ENCODE measurements at places on chromosomes 12 and 14.

GRCh38 chr12:130862161-130862560 lies 9.7 kb upstream of the RAN start:
- no peak for DNase-seq

- no peak for DNase-seq
Observed at GRCh38 chr14:80493620-80494019, 282.3 kb upstream of the DIO2 start.

- no peak for DNase-seq
Observed at GRCh38 chr12:28776913-28777422, 372.1 kb upstream of the FAR2 start.

GRCh38 chr12:946212-946611 lies 3.3 kb downstream of the RAD52 start:
- no peak for DNase-seq

DNA sequence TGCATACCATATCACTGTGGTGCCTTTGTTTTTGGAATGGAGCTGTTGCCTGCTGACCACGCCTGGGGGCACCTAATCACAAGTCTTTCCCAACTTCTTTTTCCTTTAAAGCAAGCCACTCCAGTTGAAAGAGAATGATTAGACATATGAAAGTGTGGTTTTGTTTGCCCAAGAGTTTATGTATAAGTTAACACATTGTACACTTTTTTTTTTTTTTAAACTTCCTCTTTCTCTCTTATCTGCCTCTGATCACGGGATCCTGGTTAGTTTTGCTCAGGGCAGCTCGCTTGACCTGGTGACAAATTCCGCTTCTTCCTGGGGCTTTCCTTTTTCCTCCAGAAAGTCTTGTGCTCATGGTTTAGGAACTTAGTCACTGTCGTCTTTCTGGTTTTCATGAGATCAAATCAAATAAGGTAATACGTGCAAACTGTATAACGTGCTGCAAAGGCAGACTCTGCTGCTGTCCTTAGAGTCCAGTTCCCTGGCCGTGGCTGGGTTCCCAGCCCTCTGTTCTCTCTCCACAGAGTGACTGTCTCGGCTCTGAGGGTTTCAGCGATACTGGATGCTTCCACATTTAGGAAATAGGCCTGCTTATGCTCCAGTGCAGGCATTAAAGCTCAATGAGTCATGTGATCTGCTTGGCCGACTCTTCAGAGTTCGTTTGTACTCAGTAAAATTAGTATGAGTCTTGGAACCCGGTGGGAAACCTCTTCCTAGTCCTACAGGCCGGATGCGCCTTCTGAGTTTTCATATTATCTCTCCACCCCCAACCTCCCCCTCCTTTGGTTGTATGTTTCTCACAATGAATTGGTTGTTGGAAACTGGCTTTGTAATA lies 15.2 kb downstream of the RASSF3 start:
- DNase-seq: no peak

DNA sequence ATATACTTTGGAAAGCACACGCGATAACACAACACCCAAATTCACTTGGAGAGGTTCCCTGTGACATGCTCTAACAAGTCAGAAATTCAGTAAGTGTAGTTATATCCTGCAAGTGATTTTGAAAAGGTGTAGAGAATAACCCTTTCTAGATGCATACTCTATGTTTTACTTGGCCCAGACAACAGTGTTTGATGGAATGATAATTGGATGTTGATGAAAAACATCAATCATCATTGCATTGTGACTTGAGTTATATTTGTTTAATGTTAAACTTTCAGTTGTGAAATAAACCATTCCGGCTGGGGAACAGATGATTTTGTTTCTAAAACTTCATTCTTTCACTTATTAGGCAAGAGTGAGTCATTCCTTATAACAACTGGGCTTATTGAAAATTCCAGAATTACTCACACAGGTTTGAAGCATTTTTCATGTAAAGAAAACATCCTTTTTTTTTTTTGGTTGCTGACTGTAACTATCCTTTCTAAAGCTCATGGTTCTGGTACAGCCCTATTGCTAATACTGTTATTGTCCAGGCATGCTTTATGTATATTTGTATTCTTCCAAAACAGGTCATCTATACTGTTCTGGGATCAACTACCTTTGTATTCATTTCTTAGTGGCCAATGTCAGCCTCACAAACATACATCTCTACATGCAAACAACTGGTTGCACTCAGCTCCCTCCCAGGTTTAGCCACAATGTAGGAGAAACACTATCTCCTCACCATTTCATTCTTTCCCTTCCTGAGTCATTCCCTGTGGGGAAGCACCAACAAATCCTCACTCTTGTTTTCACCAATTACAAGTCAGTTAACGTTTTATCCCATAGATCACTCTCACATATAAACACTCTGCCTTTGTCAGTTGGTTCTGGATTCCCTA lies 121.2 kb upstream of the LRIG3 start:
- DNase-seq: no peak

- DNase-seq: no peak
Observed at GRCh38 chr14:55850825-55851241, 267.4 kb upstream of the PELI2 start.

- DNase-seq: no peak
Observed at GRCh38 chr12:128853600-128854197, 421 bp downstream of the GLT1D1 start.

GRCh38 chr14:66038618-66039017 lies 447.6 kb upstream of the CCDC196 start:
- no peak for DNase-seq

DNA sequence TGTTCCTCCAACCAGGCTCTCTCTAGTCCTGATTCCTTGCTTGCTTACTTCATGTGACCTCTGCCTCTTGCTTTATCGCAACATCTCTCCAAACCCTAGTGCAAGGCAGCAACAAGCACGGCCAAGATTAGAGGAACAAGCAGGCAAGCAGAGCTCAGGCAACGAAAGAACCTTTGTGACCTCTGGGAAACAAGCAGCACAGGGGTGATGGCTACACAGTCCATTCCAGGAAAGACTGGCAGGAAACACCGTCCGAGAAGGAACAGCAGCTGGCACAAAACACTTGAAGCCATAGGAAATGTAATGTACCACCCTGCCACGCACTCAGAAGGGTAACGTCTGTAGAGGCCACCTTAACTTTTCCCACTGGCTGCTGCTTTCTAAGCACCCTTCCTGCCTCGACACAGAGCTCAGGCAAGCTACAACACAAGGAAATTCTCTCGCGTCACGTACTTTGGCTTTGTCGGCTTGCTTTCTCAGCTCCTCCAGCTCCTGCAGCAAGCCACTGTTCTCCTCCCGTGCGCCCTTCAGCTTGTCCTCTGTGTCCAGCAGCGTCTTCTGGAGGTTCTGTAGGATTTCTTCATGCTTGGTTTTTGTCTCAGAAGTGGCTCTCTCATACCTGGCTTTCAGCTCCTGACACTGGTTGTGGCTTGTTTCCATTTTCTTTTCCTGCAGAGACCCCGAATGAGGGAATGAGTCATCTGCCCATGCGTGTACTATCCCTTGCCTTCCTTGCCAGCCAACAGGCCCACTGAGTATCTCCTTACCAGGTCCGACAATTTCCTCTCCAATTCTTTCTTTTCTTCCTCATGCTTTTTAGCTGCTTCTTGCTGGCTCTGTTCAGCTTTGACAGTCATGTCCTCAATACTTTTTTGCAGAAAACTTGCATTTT lies 61.4 kb upstream of the VPS33A start:
- no peak for DNase-seq

DNA sequence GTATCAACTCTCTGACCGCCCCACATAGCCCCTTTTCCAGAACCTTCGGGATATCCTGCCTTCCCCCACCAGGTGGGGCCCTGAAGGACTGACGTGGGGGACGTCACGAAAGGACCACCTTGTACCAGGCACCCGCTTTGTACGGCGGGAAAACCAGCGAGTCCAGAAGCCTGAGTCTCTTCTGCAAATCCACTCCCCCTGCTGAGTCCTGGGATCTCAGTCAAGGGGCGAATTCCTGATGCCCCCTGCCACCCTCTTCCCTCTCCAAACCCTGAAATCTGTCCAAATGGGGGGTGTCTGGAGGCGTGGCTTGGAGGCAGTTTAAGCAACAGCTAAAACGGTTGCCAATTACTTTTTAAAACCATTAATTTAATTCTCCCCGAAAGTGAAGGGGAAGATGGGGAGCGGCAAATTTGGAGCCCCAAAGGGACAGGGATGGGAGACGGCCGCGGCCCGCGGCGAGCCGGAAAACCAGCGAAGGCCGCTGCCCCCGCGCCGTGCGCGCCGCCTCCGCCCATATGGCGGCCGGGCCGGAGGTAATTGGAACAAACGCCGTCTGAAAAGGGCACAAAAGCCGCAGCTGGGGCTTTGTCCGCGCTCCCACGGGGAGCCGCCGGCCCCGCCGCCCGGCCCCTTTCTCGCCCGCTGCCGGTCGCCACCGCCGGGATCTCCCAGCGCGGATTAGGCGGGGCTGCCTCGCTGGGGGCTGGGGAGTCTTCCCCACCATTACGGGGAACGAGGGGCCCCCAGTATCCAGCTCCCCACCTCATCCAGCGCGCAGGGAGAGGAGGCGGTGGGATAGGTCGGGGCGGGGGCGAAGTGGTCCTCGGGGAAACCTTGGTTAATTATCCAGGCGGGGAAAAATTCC lies 6.6 kb downstream of the LHX5 start:
- no peak for DNase-seq

DNA sequence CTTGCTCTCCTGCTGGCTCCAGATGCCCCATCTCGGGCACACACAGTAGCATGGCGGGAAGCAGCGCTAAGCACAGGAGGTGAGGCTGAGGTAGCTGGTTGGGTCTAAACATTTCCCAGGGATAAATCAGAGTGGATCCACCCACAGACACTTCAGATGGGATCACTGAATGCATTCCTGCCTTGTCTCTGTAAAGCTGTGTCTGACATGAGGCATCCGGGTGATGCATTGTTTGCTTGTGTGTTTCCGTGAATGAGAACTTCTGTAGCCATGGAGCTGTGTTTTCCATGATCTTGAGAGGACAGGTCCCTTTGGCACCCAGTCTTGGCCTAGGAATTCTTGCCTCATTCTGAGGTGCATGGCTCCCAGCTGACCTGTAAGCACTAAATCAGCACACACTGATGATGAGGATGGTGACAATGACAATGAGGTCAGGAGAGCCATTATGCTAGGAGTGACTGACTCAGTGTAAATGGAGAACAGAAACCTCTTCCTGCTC lies 6.7 kb upstream of the KRT75 start:
- DNase-seq: no peak

DNA sequence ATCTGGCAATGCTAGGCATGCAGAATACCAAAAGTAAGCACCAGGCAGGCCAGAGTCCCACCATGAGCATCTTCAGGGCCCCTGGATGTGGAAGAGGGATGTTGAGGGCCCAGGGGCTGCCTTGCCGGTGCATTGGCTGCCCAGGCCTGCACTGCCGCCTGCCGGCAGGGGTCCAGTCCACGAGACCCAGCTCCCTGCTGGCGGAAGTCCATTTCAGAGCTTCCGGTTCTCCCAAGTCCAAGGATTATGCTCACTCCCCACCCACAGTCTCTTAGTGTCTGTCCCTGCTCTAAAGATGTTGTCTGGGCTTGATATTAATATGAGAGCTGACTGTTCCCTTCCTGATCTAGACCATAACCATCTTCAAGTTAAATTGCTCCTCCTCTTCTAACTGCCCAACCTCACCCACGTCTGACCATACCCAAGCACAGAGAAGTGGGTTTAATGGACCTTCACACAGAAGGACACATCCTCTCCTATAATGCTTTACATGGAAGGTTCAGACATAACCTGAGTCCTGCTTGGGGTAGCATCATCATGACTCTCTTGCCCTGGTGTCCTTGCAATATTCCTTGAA lies 117.4 kb downstream of the DAD1 start:
- DNase-seq: no peak

DNA sequence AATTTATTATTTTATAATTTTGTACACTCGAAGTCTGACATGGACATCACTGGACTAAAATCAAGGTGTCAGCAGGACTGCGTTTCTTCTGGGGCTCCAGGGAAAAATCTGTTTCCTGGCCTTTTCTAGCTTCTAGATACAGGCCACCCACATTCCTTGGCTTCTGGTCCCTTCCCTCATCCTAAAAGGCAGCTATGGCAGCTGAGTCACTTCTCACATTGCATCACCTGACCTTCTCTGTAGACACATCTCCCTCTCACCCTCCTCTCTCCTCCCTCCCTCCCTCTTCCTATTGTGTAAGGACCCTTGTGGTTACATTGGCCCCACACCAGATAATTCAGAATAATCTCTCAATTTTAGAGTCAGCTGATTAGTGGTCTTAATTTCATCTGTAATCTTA lies 92.4 kb downstream of the RPS6KA5 start:
- no peak for DNase-seq

DNA sequence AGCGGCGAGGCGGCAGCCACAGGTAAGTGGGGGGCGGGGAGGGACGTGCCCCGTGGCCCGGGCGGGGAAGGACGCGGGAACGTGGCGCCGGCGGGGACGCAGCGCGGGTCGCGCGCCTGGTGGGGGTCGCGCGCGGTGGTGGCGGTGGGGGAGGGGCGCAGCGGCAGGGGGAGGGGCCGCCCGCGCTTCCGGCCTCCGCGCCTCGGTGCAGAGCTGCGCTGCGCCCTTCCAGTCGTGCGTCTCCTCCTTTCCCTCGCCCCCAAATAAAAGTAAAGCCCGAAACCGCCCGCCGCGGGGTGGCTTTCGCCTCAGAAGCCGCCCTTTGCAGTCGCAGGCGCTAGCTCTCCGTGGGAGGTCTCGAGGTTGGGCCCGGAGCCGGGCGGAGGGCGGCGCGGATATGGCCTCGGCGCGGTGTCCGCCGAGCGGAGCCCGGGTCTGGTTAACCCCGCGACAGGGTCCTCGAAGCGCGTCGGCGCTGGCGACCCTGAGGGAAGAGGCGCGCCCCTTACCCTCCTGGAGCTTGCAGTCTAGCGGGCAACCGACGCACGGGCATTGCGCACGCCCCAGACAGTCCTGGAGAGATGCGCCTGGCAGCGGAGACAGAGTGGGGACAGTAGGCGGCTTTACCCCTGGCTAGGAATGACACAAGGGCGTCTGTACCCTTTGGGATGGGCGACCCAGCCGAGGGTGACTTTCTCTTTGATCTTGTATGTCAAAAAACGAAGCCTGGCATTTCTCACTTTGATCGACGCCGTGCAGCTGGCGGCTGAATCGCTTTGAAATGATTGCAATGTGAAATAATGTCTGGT lies 589 bp downstream of the ATF1 start:
- DNase-seq: no peak

GRCh38 chr12:47707905-47708543 lies 2.2 kb upstream of the RPAP3 start:
- DNase-seq: no peak

- DNase-seq: no peak
Observed at GRCh38 chr14:78798757-78799156, 628.6 kb downstream of the NRXN3 start.

GRCh38 chr14:105137481-105138020 lies 31.0 kb downstream of the JAG2 start:
- DNase-seq: no peak

GRCh38 chr12:77725611-77726010 lies 105.1 kb upstream of the NAV3 start:
- no peak for DNase-seq

- DNase-seq: no peak
Observed at GRCh38 chr12:7319930-7320329, 16.1 kb downstream of the ACSM4 start.

- no peak for DNase-seq
Observed at GRCh38 chr12:31023271-31023724, 50.4 kb upstream of the DDX11 start.
